Hepatocyte (in vitro differentiated cells): ENCODE measurements at places on chromosomes 4 and X. TPM values are rescaled to one million over a fixed set of nuclear protein-coding genes. Genes with fewer than 3 reads are reported as not detected.

SLC9A6 gene
- total RNA-seq, result 12.8 and 21.6 TPM in 2 replicates

ZNF81 gene
- 4.6 and 10.9 TPM in 2 replicates for total RNA-seq

DNA sequence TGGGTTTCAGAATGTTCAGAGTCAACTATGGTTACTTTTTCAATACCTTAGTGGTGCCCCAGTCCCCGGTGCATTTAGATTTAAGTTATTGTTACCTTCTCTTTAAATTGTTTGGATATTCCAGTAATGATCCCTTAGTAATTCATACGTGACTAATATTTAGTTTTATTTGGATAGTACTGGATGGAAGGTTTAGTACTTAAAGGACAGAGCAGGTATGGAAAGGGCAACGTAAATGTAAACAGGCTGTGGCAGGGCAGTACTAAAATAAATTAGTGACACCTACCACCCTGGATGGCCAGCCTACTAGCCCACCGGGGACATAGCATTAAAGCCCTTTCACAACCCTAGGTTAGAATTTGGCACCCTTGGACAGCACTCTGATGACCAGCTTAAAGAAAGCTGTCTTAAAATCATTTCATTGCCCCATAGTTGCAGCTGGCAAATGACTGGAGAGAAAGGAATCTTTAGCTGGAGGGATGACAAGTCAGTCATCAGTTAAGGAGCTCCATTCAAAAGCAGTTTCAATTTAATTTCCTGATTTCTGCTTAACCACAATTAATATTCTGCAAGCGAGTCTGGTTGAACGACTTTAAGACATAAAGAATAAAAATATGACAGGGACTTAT lies 16.4 kb downstream of the PLP1 start:
- no peaks in the 10 kb centered on the region for H3K4me1 ChIP-seq
- no peak overlapping the region for H3K4me3 ChIP-seq
- no peaks in the 10 kb centered on the region for H3K36me3 ChIP-seq
- no peak overlapping the region for H3K27ac ChIP-seq

DNA sequence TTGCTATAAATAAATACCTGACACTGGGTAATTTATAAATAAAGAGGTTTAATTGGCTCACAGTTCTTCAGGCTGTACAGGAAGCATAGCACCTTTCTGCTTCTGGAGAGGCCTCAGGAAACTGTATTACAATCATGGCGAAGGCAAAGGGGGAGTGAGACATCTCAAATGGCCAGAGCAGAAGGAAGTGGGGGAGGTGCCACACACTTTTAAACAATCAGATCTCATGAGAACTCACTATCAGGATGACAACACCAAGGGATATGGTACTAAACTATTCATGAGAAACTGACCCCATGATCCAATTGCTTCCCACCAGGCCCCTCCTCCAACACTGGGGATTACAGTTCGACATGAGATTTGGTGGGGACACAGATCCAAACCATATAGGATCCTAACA lies 11.7 kb upstream of the TCEAL9 start:
- no peaks in the 10 kb centered on the region for H3K36me3 ChIP-seq
- H3K4me3 ChIP-seq, result no peak overlapping the region
- DNase-seq, result no peak
- no peaks in the 10 kb centered on the region for H3K4me1 ChIP-seq
- no peaks in the 10 kb centered on the region for H3K27me3 ChIP-seq

GRCh38 chr4:137623013-137623412 lies 90.7 kb upstream of the PCDH18 start:
- no peaks in the 10 kb centered on the region for H3K36me3 ChIP-seq
- DNase-seq, result no peak
- no peaks in the 10 kb centered on the region for H3K4me1 ChIP-seq
- no peak overlapping the region for H3K4me3 ChIP-seq
- H3K27ac ChIP-seq, result peak overlapping the region; percentile 47
